ENCODE measurements at places on chromosomes 3 and 15.

DNA sequence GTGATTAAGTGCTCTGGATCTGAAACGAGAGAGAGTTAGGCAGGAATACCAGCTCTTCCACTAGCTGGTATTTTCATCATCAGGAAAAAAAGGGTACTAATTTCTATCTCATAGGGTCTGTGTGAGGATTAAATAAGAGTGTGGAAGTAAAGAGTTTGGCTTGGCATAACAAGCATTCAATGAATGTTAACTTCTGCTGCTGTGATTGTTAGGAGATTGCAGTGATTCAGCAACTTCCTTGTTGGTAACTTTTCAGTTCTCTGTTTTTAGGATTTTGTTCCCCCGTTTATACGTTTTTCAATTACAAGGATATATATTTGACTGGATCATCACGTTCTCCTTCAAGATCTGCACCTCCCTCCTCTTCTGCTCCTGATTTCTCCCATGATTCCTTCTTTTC is 65.9 kb upstream of the MYO5C start:
- DNase-seq = no peak

DNA sequence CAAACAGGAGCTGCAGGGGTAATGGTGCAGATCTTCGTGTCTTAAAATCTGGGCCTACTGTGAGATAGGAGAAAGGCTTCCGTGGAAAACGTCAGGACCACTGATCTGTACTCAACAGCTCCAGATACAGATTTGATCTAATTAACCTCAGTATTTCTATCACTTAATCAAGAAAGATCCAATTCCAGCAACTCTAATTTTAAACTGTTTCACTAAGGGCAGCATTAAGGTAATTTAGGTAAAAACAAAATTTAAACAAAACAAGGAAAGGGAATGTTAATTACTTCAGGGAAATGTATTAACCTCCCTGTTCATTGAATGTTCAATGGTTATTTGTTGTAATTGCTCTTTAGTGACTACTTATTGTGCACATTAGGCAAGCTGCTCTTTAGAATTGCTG is 26.4 kb upstream of the TTC14 start:
- no peak for DNase-seq

DNA sequence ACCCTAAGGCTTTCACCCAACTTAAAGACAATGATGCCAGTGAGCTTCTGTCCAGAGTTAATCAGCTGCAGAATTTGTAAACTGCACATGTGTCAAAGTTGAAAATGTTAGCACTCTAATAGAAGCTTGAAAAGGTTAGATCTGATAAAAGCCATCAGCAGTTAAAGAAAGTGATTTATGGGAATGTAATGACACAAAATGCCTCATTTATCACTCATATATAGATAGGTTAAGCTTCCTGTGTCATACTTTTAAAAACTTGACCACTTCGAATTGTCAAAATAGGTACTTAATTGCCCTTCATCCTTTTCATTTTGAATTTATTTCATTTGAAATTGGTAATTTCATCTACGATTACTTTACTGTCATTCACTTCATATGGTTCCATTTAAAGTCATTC is 151.6 kb downstream of the CDIN1 start:
- DNase-seq = no peak

DNA sequence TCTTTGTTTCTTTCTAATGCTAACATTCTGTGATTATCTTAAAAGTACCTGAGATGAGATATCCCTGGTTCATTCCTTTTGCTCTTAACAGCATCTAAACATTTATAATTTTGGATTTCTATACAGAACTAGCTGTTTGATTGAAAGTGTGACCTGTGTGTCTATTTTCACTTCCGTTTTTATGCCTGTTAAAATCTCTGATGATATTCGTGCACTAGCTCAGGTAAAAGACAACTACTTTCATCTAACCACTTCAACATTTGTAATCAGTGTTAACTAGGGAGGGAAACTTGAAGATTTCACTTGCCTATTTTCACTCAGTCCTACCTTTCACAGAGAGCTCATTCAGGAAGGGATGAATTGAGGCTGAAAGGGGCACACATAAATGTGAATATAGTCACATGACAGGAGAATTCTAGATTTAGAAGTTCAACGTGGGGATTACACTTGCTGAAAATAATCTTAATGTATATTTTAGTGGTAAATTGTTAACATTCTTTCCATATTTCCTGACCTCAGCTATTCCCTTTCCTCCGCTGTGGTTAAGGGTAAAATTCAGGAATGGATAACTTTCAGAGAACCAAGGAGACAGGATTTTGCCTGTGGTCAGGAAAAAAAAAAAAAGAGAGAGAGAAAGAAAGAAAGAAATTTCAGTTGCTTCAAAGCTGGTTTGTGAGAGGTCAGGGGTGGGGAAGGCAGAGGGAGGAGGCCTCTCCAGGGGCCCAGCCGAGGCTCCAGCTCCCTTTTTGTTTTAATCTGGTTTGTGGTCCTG is 159.8 kb upstream of the TSC22D2 start:
- no peak for DNase-seq

DNA sequence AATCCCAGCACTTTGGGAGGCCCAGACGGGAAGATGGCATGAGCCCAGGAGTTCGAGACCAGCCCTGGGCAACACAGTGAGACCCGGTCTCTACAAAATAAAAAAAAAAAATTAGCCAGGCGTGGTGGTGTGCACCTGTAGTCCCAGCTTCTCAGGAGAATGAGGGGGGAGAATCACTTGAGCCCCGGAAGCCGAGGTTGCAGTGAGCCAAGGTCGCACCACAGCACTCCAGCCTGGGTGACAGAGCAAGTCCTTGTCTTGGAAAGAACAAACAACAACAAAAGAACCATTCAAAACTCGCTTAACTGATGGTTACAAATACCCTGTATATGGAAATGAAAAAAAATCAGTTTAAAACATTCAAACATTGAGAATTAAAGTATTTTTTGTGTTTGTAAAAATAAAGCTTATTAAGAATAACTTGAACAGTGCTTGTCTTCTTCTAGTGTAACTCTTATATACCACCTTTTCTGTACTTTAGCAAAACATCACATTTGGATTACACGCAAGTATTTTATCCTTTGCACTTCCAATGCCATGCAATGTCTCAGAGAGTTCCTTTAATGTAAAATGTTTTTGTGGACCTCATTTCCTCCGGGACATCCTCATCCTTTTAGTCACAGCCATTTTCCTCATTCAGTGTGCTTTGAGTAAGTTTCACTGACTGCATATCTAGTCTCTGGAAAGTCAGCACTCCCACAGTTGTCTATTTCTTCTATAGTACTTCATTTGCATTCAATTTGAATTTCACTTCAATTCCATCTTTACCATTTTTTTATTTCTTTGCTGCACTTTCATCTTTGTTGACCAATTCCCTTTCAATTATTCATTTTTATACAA is 113.0 kb upstream of the GOLGA8J start:
- no peak for DNase-seq

DNA sequence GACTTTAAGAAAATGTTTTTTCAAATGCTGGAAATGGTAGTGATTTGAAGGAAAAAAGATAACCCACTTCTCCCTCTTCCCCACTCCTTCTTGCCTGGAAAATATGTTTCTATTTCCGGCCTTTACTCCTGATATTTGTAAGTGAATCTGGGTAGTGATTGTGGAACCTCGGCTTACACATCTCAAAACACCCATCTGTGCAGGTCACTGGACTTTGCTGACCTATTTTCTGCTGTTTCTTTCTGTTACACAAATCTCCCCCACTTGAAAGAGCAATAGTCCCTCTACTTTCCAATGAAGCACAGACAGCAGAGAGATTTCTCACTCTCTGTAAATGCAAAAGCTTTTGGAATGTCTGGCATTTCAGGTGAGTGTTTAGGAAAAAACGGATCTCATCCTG is 76.9 kb upstream of the ICE2 start:
- DNase-seq = no peak

- DNase-seq = no peak
Measured at GRCh38 chr3:75983609-75984290, 198.4 kb upstream of the ZNF717 start.

DNA sequence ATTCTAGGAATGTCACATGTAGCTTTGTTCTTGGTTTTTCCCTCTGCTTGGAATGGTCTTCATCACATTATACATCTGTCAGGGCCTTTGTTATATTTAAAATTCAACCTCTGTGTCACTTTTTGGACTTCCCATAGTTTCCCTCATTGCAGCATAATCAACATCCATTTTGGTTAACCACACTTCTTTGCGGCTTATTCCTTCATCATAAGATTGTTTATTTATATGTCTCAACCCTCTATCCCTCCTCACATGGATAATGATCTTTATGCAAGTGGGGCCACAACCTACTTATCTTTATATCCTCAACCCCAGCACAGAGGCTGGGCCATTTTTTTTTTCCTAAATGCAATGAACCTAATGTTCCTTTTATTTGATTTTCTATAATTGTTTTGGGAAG is 260.0 kb upstream of the THBS1 start:
- no peak for DNase-seq

DNA sequence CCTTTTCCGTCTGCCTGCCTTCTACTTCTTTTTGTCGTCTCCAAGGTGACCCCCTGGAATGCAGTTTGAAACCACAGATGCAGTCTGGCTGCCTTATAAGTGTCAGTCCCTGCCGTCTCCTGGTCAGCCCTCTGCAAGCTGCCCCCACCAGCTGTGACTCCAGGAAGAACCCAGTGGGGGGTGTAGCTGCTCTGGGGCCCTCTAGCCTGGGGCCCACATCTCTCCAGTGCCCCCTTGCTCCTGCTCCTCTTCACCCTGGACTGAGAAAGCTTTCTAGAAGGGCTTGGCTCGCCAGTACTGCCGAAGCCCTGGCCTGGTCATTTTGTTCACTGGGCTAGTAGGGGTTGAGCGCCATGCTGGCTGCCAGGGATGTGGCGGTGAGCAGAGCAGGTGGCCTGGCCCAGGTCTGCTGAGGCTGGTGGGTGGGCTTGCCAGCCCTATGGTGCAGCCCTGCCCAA is 21.3 kb downstream of the SYNM start:
- no peak for DNase-seq

DNA sequence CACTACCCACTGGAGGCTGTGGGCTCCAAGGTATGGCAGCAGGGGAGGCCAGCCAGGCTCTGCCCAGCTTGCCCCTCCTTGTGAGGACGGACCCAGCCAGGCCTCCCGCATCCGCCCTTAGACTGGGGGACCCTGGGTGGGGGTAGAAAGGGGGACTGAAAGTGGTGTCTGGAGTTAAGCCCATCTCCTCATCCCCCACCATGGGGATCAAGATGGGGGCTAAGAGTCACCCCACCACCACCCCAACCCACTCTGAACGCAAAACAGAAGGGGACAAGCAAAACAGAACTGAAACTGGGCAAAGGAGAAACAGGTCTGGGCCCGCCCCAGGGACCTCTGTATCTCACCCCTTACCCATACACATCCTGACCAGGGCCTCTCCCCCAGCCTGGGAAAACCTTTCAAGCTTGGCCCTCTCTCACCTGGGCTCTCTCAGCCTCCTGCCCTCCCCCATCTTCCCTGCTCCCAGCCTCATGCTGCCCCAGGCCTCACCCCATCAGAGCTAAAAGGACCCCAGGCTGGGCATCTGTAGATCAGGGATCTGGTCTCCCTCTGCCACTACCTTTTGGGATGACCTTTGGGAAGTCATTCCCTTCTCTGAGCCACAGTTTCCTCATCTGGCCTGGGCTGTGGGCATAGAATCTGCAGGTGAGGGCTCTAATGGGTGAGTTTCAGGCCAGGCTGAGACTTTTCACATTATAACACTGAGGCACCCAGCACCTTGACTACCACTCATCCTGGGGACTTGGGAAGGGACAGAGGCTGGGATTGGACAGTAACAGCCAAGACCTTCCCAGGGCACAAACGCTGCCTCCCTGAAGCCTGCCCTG is 30.0 kb upstream of the CYP11A1 start:
- no peak for DNase-seq

DNA sequence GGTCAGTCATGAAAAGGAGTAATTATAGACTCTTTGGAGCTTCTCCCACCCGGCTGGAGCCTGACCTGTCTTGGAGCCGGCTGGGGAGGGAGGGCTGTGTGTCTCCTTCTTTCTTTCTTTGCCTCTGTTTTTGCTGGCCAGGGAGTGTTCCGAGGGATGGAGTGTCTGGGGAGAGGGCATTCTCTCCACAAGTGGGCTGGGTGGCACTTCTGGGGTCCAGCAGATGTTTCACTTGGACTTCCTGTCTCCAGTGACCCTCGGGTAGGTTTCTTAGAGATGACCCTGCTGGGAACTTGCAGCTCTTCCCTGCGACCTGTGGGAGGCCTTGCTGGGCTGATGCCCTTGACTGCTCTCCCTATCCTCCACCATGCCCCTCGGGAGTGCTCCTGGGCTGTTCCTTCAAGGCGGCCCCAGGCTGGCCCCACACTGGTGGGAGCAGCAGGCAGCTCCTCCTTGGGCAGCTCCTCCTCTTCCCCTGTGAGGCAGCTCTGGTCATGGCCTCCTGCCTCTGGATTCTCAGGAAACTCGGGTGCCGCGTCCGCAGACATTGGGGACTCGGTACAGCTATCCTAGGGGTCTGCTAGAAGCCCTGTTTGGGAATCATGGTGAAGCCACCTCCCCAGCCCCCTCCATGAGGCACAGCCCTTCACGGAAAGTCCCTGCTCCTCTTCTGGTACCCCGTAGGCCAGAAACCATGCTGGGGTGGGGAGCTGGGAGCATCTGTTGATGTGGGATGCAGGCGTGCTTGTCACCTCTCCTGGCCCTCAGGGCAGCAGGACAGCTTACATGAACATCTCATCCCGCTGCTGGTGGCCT is 44.9 kb downstream of the APBA2 start:
- no peak for DNase-seq

DNA sequence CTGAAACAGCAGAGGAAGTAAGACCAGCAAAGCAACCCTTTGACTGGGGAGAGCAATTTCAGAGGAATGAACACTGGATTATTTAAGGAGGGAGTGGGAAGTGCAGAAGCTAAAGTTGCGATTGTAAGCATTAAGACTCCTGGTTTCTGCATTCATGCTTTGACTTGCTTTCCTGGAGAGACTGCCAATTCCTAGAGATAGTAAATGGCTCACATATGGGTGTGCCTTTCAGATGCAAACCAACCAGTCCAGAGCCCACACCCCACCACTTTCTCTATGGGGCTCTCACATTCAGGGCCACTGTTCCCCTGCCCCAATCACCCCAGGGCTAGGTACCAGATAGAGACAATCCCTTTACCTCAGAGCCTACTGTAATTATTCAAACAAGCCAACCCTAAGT is 200.9 kb upstream of the EIF1B start:
- DNase-seq = no peak

DNA sequence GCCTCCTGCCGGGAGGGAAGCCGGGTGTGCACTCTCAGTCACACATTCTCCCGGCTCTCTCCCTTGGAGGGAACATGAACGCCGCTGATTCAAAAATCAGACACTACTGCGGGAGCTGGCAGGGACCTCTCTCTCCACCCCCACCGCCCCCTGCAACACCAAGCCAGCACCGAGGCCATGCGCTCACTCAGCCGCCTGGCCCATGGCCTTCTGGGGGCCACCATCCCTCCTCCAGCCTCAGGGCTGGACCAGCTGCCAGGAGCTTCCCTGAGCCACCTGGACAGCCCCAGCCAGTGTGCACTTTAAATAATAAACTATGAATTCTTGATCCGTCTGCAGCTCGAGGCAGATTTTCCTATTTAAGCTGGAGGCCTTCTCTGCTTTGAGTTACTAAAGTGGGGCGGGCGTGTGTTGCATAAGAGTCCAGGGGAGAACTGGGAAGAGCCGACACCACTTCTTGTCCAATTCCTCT is 30.6 kb downstream of the ADAMTS17 start:
- DNase-seq = no peak

GRCh38 chr3:140470211-140470610 is 207.7 kb upstream of the TRIM42 start:
- no peak for DNase-seq

Measured in stimulated activated naive CD4-positive, alpha-beta T cell treated with Interleukin-2 at 50 U/mL for 16 hours (primary cell).